HCEC 1CT (cell line): ENCODE measurements at places on chromosomes 7 and 10.

GRCh38 chr7:19113855-19114550 lies 3.4 kb downstream of the TWIST1 start:
- DNase-seq = peak; percentile 70

DNA sequence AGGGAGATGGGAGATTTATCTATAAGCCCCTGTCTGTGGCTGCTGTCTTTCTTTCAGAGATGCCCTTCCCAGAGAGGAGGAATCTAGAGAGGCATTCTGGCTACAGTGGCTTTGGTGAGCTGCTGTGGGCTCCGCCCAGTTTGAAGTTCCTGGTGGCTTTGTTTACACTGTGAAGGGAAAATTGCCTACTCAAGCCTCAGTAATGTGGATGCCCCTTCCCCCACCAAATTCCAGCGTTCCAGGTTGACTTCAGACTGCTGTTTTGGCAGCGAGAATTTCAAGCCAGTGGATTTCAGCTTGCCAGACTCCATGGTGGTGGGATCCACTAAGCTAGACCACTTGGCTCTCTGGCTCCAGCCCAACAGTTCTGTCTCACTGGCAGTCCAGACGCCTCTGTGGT lies 951.6 kb downstream of the CCSER2 start:
- DNase-seq = no peak

GRCh38 chr10:17062009-17062408 lies 67.6 kb downstream of the CUBN start:
- peak; percentile 79 for DNase-seq

GRCh38 chr7:122082160-122082559 lies 61.9 kb downstream of the AASS start:
- DNase-seq = no peak

DNA sequence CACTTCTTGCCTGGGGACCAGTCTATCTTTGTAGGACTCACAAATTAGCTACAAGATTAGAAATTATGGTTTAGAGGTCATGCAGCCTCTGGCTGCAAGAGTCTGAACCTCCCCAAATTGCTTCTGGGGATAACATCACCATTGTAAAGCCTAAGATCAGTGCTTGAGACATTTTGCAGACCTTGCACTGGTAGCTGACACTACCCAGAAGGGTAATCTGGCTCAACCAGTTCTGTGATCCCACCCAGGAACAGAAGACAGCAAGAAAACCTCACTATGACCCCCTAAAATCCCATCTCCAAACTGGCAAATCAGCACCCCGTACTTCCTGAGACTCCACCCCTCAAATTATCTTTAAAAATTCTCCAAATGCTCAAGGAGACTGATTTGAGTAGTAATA lies 58.2 kb upstream of the CDK13 start:
- DNase-seq = no peak

DNA sequence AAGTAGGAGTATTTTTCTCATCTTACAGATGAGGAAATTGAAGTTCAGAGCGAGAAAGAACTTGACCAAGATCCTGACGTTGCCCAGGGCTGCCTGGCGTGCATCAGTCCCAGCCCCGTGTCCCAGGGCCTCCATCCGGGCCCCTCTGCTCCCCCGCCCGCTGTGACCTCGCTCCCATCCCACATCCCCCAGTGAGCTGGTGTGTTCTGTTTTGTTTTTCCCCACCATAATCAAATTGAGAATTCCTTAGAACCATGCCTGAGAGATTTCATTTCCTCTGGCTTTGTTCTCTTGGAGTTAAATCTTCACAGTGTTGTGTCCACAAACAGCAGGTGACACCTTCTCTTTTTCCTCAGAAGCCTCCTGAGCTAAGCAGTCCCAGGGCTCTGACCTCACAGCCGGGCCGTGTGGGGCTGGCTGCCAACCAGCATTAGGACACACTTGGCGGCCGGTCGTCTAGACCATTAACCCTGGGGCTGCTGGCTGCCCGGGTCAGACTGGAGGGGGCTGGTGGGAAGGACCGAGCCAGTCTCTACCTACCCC lies 44.3 kb downstream of the PFKP start:
- DNase-seq = no peak
